Fibroblast of mammary gland (primary cell): ENCODE measurements at places on chromosomes 1 and 21.

- DNase-seq: no peak
Observed at GRCh38 chr1:4825800-4826450, 171.5 kb downstream of the AJAP1 start.

DNA sequence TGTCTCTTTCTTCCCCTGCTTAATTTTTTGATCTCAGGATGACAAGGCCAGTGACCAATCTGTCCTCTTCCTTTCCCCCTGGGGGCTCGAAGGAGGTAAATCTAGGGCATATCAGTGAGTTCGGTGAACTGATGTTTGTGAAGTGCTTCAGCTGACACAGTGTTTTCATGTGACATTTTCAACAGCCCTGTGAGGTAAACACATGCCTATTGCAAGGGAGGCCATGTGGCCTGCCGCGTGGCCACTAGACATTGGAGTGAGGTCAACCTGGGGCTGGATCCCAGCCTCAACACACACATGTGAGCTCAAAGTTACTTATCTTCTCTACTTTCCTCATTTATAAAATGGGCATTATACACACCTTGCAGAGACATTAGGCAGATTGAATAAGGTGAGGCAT lies 126.3 kb downstream of the PLPP3 start:
- DNase-seq: no peak

GRCh38 chr1:221783437-221783836 lies 41.5 kb upstream of the DUSP10 start:
- DNase-seq: no peak

GRCh38 chr1:47842228-47842919 lies 154.8 kb downstream of the TRABD2B start:
- no peak for DNase-seq

DNA sequence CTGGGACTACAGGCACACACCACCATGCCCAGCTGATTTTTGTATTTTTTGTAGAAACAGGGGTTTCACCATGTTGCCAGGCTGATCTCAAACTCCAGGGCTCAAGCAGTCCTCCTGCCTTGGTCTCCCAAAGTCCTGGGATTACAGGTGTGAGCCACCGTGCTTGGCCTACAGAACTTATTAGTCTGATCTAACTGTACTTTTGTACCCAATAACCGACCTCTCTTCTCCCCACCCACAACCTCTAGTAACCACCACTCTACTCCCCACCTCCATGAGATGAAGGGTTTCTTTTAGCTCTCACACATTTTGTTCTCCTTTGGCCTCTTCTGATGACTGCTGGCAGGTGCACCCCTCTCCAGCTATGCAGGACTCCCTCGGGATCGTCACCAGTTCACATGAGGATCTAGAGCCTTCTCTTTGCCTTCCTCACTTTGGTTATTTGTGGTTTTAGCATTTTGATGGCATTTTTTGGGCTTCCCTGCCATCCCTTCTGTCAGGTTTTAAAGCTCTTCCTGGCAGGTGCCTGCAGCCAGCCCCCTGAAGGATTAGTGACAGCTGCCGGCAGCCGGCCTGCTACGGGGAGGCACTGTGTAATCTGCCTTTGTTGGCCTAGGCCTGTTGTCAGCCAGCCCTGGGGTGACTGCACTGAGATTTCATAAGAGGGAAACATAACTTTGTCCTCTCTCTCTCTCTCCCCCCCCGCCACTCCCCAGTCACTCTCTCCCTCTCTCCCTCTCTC lies 99.8 kb upstream of the ATP1A1 start:
- no peak for DNase-seq

DNA sequence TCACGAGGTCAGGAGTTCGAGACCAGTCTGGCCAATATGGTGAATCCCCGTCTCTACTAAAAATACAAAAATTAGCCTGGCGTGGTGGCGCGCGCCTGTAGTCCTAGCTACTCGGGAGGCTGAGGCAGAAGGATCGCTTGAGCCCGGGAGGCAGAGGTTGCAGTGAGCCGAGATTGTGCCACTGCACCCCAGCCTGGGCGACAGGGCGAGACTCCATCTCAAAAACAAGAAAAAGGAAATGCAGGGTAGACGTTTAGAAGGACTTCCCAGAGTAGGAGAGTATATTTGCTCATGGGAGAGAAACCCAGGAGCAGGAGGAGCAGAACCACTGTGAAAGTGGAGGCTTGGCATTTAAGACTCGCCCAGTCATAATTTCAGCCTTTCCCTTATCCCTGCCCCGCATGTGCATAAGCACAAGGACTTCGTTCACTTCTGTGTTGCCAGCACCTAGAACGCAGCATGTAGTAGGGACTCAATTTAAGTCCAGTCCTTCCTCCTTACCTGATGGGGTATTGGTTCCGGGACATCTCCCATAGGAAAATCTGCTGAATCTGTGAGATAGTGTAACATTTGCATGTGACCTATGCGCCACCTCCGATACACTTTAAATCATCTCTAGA lies 5.2 kb upstream of the MEF2D start:
- no peak for DNase-seq

DNA sequence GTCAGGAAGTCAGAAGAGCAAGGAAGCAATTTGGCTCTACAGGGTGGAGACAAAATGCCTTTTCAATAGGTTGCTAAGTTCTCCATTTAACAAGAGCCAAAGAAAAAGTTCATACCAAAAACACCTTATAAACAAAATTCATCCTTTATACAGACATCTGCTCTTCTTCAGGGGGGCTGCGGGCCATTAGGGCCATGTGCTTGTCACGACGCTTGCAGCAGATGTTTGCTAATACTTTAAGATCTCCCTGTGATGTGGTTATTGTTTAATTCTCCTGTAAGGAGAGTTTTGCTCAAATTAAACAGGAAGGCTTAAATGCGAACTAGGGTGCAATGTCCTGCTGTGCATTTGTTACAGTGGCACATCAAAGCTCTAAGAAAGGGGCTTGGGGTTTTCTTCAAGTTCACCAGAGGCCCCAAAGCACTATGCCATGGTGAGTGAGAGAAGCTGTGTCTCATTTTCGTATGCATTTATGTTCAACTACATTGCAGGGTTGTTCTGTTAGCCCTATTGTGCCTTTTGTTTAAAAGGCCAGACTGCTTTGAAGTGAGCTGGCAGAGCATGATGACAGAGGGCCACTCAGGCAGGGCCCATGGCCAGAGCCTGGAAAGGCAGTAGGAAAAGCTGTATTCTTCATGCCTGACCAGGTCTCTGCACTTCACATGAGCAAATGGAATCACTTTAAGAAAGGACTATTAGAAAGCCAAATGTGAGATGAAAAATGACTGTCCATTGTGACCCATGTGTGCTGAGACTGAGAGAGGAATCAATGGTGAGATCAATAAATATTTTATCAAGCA lies 24.8 kb upstream of the NTPCR start:
- no peak for DNase-seq

DNA sequence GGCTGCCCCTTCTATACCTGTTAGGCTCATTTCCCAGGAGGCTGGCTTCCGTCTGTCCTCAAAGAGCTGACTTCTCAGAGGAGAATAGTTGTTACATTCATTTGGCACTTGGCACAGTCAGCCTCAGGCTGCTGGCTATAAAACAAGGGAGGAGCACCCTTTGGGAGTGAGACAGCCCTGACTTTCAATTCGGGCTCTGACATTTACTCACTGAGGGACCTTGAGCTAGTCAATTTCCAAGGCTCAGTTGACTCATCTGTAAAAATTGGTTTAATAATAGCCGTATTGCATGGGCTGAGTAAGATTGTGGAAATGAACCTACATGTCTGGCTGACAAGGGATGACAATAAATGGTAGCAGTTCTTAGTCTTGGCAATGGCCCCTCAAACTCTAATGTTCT lies 13.7 kb downstream of the ALX3 start:
- peak; percentile 85 for DNase-seq
